ENCODE measurements at places on chromosomes 4 and X. TPM values are rescaled to one million over a fixed set of nuclear protein-coding genes. Genes with fewer than 3 reads are reported as not detected.

DNA sequence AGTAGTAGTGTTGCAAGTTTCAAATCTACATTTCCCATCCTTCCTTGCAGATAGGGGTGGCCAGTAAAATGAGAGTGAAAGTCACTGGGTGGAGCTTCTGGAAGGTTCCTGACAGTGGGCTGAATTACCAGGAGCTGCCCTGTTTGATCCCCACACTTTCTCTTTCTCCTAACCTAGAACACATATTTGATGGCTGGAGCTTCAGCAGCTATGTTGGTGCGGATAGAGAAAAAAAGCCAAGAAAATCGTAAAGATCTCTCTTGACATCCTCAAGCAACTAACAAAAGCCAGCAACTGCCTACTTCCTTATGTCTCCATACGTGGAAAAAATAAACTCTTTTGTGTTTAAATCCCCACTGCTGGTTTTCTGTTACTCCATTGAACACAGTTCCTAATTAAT is 32.2 kb downstream of the ZNF275 start:
- DNase-seq = no peak

Gene KLKB1
- not detected for total RNA-seq

DNA sequence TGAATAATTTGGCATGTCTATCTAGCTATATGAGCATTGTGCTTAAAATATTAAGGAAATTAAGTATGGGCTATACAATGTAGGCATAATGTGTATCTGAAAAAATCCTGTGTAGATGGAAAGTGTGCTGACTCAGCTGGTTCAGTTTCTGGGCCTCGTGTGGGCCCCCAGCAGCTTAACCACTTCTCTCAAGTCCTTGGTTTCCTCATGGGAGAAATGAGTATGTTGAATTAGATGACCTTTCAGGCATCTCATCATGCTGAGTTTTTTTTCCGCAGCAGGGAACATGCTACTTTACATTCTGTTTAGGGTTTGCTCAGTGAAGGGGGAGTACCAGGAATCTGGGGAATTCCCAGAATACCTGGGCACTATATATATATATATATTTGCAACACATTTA is 30.5 kb downstream of the RHOH start:
- DNase-seq = no peak

DNA sequence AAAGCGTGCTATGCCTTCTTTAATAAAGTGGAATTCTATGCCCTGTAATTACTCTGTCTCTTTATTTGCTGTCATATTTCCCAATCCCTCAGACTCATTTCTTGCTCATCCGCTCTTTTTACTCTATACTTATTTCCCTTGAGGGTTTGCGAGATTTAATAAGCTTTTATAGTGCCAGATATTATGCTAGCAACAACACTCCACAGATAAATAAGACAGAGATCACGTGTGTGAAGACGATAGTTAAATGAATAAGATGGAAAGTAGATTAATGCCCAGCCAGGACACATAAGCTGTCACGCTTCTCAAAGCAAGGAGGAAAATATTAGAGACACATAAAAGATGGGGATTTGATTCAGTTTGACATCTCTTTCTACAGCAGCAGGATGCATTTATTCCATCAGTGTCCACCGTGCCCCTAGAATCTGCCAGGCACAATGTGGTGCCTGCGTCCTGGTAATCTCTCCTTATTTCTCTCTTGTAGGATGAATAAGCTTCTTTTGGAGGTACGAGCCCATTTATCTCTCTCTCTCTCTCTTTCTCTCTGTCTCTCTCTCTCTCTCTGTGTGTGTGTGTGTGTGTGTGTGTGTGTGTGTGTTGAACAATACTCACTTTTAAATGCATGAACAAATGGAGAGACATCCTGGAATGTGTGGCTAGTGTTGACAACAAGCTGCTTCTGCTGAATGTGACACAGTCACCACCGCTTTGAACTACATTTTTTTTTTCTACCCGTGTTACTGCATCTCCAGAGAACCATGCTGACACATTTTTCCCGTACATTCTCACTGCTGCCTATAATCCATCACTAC is 48.2 kb downstream of the TMEM156 start:
- no peak for DNase-seq

DNA sequence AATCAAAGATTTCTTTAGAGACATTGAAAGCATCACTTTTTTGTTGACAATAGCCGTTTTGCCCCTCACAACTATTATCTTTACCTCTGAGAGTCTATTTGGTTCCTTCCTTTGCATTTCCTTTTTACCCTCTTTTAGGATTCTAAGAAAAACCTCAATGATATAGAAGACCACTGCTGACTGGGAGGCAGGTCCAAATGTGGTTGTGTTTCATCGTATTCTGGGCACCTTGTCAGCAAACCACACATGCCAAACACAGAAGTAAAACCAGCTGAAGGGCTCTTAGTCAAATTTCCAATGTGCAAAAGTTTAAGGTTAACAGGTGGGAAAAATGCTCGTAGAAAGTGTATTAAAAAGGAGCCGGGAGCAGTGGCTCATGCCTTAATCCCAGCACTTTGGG is 5.1 kb upstream of the PRMT9 start:
- DNase-seq = no peak

- DNase-seq = no peak
Measured at GRCh38 chr4:93771640-93772411, 56.7 kb upstream of the ATOH1 start.

DNA sequence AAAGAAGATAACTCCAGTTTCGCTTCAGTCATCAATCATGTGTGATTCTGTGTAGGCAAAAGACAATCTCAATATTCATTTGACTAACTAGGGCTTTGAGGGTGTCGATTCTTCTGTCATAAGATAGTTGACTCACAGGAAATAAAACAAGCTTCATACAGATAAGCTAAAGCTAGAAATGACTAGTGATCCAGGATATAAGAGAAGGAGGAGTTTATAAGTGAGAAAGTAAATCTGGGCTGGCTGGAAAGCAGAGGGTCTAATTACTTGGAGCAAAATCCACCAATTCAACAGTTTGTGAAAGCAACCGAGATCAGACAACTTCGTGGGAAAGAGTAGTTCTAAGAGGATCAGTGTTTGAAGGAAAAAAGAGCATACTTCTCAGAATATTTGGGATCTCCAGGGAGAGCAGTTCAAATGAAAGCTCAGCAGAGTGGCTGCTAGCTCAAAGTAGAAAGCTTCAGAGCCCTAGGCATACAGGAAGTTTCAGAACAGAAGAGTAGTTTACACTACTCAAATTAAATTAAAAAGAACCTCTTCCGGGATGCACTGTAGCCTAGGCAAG is 429.3 kb downstream of the INPP4B start:
- no peak for DNase-seq

Gene MAGEA4
- not detected for total RNA-seq

All from SJSA1 (cell line).